Activated CD4-positive, alpha-beta T cell treated with anti-CD3 and anti-CD28 coated beads for 36 hours (primary cell): ENCODE measurements at places on chromosomes 11 and 22.

DNA sequence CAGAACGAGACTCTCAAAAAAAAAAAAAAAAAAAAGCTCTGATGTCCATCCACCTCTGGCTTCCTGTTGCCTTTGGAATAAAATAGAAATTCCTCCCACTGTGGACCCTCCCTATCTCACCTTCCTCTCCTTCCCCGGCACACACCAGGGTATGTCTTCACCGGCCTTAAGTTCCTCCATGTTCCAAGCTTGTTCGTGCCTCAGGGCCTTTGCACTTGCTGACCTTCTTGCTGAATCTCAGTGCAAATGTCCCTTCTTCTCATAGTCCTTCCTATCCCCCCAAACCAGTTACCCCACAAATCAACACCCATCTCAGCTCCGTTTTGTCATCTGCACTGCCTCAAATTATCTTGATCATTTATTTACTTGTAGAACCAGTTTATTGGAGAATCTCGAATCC, 20.6 kb downstream of the IFT27 start:
- DNase-seq = no peak

DNA sequence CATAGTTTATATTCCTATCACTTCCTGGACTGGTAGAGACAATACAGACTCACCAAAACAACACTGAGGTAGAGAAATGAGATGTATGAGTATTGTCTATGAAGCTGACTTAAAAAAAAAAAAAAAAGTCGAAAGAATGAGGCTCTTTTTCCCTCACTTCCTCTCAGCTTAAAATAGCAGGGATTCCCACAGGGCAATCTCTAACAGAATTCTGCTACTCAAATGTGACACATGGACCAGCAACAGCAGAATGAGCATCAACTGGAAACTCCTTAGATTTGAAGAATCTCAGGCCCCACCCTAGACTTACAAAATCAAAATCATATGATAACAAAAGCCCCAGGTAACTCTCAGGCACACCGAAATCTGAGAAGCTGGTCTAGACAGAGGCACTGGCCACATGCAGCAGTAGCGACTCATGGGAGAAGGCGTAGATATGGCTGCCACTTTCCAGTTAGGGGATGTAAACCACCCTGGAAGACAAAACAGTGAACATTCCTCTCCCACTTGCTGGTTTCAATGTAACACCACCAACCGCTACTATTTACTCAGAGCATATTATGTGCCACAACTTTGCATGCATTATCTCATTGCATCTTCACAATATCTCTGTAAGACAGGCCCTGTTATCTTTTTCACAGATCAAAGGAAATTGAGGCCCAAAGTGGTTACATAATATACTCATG, 128.0 kb downstream of the RBFOX2 start:
- DNase-seq = peak; percentile 31

- no peak for DNase-seq
Measured at GRCh38 chr11:19105011-19105410, 12.0 kb upstream of the ZDHHC13 start.

DNA sequence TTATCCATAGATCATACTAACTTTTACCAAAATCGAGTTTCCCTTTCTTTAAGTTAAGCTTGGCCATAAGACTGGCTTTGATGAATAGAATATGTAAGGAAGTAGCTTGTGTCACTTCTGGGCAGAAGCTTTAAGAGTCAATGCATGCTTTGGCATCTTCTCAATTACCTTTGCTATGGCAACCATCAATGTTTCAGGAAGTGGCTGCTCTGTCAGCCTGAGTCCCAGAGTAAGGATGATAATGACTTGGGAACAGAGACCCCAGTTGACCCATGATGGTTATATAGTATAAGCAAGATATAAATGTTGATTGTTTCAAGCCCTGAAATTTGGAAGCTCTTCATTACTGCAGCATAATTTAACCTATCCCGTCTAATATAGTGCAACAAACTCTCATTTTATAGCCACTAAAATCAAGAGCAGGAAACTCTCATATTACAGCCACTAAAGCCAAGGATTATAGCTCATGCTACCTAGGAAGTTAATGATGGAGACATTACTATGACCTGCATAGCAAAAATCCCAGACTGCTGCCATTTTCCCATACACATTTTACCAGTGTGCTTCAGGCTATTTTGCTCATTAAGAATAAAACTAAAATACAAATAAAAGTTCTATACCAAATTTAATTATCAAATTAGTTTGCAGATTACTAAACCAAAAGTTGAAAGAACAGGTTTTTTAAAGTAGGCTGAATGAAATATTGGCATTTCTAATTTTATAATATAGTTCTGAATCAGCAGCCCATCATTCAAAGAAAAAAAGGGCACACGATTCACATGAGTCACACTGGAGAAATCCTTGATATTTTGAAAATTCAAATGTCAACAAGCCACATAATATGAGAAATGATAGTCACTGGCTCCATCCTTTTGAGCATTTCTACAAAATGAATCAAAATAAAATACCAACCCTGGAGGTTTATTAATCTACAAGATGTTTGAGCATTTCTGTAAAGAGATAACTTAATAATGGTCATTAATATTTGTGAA, 23.8 kb downstream of the FSHB start:
- no peak for DNase-seq

DNA sequence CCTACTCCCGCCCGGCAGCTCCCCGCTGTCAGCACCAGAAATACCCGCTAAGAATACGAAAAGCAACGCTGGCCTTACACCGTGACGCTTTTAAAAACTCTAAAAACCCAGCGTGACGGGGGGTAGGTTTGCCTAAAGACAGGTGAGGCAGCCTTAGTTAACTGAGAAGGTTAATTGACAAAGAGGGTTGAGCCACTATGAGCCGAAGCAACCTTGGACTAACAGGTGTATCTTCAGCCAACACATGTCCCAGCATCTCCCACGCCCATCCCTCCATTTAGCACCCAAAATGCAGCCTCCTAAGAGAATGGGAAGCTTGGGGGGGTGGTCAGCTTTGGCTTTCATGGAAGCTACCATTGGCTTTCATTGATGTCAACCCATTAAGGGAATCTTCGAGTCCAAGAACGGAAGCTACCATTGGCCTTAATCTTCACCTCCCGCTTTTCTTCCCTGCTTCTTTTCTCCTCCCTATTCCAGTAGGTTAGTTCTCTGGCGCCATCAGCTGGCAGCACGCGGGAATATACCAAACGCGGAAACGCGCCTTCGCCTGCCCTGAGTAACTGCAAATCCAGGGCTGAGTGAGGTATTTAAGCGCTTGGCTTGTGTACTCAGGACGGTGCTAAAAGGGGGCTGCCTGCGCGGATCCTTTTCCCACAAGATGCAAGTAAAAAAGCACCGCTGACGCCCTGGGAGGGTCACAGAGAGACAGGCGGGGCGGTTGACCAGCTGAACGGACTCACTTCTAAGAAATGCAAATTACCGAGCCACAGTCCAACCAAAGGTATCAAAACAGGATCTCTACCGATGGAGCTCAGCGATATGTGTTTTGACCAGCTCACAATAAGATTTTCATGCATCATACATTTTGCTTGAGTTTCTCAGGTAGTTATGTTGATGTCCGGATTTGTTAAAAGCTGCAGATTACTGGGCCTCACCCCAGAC, 38.5 kb upstream of the GLYATL1 start:
- peak; percentile 79 for DNase-seq

GRCh38 chr11:12397931-12398334, 20.6 kb downstream of the PARVA start:
- DNase-seq = no peak

GRCh38 chr22:29030618-29031226, 30.9 kb downstream of the C22orf31 start:
- DNase-seq = peak; percentile 19

GRCh38 chr11:102109896-102110760, at the start of gene YAP1:
YAP1 (plus strand) TSS chr11:102110447; CDS start chr11:102110849, 402 bp downstream.
- DNase-seq = peak; percentile 81

DNA sequence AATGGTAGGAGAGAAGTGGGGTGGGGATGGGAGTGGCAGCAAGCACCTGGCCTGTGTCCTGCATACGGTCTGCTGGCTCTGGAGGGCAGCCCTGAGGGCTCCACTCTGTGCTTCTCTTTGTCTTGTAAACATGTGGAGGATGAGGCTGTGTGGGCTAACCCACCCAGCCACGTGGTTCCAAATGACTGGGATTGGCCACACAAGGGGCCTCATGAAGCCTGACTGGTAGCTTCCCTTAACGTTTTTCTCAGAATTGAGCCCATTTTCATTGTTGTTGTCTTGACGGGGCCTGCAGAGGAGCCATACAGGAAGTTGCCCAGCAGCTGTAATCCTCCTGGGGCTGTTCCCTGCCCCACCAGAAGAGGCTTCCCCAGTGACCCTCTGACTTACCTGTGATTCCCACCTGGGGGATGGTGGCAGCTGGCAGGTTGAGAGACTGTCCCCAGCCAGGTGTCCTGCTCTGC, 18.0 kb downstream of the DERL3 start:
- peak; percentile 21 for DNase-seq

- peak; percentile 8 for DNase-seq
Measured at GRCh38 chr11:118886681-118887111, 3.0 kb downstream of the CXCR5 start.

- no peak for DNase-seq
Measured at GRCh38 chr11:1450949-1451710, 35.4 kb downstream of the MOB2 start.

DNA sequence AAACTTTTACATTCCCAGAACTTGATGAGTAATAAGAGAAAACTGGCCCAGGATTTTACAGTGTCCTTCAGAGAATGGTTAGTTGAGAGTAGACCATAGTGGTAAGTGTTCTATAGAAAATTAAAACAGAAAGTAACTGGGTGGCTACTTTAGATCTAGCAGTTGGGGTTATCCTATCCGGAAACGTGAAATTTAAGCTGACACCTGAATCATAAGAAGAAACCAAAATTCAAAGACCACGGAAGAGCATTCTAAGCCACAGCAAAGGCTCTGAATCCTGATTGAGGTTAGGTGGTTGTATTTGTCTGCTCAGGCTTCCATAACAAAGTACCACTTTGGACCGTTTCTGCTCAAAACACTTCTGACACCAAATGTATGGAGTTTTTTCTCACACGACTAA, 34.0 kb downstream of the TTC17 start:
- DNase-seq = no peak

- DNase-seq = no peak
Measured at GRCh38 chr11:60314635-60315321, 12.3 kb upstream of the MS4A6E start.

DNA sequence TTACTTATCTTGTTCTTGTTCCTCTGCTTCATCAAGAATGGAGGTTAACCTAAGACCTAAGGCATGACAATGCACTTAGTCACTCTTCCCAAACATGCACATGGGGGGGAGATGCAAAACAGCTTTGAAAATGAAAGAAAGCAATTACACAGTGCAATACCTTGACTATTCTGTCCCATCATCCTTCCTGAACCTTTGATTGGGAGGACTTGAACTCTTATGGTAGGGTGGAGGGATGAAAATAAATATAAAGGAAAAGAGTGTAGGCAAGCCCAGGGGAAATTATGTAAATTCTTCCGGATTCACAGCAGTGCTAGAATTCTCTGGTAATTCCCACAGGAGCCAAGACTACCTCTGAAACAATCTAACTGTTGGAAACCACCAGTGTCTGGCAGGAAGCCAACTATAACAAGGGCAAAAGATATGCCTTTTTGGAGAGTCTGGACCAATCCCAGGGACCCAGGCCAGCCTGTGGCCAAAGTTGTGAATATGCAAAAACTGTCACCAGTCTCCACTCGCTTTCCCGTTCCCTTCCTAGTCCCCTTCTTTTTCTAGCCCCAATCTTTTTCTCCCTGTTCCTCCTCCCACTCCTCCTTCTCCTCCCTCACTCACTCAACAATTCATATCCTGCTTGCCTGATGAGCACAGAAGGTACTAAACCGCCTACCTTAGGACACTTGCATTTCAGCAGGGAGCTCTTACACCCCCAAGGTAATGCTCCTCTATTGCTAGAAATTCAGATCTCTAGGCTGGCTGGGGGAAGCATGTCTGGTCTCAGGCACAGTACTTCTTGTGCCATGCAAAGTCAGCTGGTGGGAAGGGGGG, 2.5 kb upstream of the RCN1 start:
- DNase-seq = peak; percentile 32

- DNase-seq = no peak
Measured at GRCh38 chr11:10225553-10225952, 68.5 kb downstream of the SBF2 start.

DNA sequence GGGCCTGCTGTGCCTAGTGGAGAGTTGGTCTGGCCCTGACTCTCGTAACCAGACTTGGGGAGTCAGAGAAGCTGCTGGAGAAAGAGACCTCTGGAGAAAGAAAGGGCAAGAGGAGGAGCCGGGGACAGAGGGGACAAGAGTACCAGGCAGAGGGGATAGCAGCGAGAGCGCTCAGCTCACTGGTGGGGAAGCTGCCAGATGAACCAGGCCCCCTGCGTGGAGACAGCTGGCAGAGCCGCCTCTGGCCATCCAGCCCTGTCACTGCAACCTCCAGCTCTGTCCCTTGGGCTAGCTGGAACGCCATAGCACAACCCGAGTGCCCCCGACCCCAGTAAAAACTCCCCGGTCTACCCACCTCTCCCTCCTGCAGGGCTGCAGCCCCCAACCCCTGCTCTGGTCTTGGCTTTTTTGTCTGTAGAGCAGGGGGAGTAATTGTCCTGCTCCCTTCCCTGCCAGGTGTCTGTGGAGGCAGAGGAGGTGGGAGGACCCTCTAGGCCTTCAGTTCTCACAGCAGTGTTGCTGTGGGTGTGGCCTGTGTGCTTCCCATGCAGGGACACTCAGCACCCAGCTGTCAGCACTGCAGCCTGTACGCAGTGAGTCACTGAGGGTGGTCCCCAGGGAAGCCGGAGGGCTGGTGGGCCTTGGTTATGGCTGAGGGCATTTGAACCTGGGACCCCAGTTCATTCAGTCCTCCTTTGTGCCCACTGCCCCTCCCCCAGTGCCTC, 4.8 kb upstream of the SUN2 start:
- DNase-seq = no peak

GRCh38 chr11:42055606-42056005, 596.2 kb upstream of the LRRC4C start:
- DNase-seq = no peak

DNA sequence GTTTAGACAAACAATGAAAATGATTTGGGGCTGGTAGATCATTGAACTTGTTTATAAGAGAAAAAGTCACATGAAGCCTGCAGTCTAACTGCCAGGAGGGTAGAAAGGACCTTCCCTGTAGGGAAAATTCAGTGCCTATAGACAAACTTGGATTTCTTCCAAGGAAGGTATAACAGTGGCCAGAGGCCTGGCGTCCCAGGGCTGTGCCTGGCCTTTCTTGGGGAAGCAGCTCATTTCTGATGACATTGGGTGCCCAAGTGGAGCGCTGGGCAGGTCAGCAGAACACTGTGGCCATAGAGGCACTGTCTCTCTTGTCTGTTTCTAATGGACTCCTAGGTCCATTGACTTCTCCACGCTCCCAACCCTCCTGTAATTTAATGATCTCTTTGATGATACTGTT, 6.6 kb upstream of the FXYD6 start:
- no peak for DNase-seq

DNA sequence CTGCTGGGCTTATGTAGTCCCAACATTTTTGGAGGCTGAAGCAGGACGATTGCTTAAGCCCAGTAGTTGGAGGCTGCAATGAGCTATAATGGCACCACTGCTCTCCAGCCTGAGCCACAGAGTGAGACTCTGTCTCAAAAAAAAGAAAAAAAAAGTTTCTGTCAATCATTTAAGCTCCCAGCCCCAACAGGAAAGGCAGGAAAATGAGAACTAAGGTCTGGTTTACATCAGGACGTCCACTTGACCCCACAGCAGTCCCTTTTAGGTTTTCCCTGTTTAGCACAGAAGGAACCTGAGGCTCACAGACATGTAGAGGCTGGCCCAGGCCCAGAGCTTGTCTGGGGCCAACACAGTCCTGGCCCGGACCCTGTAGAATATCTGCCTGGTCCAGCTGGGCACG, 9.2 kb upstream of the TTLL1 start:
- no peak for DNase-seq

- DNase-seq = no peak
Measured at GRCh38 chr11:72369743-72370142, 64.6 kb downstream of the CLPB start.

- no peak for DNase-seq
Measured at GRCh38 chr11:107621081-107621480, 30.1 kb downstream of the ELMOD1 start.
